Stimulated activated CD4-positive, alpha-beta T cell treated with anti-CD3 and anti-CD28 coated beads, TNF-alpha, amount 100 ng/mL, for 48 hours (primary cell): ENCODE measurements at places on chromosomes 16 and 17.
A peak's percentile ranks its signal among the peaks of the same experiment; 100 is the strongest.

GRCh38 chr16:72785886-72786285 is 262.0 kb downstream of the ZFHX3 start:
- no peak for DNase-seq

GRCh38 chr17:57536289-57536688 is 208.8 kb downstream of the CCDC182 start:
- DNase-seq, result no peak

- DNase-seq, result no peak
Measured at GRCh38 chr17:48488548-48489106, 42.2 kb downstream of the HOXB1 start.

GRCh38 chr17:73542323-73542722 is 101.9 kb downstream of the SDK2 start:
- no peak for DNase-seq

DNA sequence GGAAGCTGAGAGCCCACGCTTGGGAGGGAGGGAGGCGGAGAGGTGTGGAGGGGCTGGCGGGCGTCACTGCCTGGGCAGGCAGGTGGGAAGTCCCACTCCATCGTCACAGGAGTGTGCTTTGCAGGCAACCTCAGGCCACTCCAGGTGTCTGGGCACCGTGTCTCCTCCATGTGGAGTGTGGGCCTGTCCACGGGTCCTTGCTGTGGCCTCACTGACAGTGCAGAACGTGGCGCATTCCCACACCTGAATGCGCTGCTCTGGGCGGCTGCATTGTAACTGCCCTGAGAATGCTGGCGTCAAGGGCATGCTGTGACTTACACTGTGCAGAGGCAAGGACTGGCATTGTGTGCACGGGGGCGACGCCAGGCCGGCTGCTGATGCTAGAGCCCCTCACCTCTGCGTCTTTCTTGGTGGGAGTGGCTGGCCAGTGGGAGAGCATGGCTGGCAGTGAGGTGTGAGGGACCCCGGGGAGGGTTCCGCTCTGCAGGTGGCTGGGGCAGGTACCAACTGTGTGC is 66.4 kb downstream of the BANP start:
- no peak for DNase-seq

DNA sequence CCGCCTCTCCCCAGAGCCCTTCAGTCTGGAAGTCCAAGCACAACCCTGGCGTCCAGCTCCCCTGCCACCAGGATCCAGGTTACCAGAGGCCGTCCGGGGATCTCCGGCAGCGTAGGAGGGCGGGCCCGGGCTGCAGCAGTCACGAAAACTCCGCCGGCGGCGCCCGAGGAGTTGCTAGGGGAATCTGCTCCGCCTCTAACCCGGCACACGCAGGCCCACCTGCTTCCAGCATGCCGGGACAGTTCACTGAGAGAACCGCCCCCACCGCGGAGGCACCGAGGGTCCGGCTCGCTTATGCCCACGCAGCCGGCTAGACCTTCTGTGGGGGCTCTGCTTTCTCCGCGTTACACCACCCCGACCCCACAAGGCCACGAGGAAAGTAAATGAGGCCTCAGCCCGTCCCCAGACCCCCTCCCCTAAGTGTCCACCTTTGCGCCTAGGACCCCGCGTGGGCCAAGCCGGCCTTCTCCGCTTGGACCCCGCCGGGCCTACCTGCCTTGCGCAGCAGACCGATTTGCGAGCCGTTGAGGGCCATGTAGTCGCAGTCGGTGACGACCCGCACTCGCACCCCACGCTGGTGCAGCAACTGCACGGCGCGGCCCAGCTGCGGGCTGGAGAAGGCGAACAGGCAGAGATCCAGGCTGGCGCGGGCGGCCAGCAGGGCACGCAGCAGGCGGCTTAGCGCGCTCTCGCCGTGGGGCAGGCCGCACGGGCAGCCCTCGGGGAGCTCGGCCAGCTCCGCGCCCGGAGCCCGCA is 587 bp downstream of the PLD6 start:
- DNase-seq, result peak; percentile 51

DNA sequence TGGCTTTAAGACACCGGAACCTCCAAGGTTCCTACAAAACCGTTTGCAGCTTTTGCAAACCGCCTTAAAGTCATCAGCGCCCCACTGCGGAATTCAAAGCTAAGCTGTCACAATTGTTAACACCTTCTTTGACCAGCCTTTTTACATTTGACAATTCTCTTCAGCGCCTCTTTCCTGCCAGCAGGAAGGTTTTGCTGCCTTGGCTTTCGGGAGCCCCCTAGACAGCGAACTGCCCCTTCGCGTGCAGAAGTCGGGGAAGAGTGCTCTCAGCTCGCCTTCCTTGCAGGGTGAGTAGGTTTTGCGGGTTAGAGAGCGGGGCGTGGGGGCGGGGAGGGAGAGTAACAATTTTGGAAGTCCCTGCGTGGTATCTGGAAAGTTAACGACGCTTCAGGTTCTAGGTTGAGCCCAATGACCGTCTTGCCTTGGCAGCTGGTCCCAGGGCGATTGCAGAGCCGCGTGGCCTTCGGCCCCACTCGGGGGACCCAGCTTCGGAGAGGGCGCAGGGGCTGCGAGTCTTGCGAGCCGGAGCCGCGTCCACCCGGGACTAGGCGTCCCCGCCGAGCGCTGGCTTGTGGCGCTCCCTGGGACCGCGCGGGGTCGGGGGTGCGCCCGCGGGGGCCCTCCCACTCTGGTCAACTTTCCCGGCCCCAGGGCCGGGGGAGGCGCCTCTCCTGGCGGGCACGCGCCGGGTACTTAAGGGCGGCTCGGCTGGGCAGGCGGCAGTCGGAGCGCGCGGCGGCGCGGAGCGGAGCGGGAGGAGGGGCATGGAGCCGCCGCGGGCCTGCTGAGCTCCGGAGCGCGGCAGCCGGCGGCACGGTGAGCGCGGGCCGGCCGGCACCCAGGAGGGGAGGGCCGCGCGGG is at the start of gene HAS3:
Gene HAS3 (plus strand): TSS at position 153 of the 861 bp plus-strand sequence. CDS start 3,743 bp downstream, outside the sequence.
- no peak for DNase-seq

DNA sequence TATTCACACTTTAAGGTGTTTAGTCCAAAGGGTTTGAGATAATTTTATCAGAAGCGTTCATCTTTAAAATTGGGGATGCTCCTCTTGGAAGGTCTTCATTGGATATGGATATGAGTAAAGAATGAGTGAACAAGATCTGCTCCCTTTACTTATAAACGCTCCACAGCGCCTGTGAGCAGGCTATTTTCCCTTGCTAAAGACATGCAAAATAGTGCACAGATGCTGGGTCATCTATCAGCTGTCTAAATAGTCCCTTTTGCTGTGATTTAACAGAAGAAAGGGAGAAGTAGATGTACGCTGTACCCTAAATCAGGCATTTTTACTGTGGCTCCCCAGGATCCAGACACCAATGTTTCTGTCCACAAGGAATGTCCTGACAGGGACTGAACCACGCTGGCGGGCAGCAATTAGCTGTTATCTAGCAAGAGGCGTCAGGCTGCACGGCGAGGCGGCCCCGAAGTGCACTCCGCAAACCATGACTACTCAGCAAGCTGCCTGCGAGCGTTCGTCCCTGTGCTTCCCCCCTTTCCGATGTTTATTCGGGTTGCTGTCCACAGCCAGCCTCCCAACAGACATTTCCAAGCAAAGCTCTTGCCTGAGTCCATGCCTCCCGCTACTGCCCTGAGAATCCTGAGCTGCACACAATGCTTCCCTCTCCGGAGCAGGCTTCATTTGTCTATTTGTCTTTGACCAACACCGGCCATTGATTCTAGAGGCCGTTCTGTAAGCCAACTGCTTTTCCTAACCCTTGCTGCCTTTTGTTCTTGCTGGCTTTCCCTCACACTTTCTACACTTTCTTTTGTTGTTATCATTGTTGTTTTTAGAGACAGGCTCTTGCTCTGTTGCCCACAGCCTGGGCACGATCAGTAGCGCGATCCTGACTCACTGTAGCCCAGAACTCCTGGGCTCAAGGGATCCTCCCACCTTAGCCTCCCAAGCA is 55.7 kb upstream of the CNEP1R1 start:
- DNase-seq, result no peak

GRCh38 chr17:73984941-73985340 is 218.5 kb upstream of the RPL38 start:
- DNase-seq, result no peak
